Common myeloid progenitor, CD34-positive (primary cell): ENCODE measurements at places on chromosomes 2 and 18.
A peak's percentile ranks its signal among the peaks of the same experiment; 100 is the strongest.

GRCh38 chr2:209519906-209520305 is 96.1 kb downstream of the MAP2 start:
- no peak for DNase-seq

DNA sequence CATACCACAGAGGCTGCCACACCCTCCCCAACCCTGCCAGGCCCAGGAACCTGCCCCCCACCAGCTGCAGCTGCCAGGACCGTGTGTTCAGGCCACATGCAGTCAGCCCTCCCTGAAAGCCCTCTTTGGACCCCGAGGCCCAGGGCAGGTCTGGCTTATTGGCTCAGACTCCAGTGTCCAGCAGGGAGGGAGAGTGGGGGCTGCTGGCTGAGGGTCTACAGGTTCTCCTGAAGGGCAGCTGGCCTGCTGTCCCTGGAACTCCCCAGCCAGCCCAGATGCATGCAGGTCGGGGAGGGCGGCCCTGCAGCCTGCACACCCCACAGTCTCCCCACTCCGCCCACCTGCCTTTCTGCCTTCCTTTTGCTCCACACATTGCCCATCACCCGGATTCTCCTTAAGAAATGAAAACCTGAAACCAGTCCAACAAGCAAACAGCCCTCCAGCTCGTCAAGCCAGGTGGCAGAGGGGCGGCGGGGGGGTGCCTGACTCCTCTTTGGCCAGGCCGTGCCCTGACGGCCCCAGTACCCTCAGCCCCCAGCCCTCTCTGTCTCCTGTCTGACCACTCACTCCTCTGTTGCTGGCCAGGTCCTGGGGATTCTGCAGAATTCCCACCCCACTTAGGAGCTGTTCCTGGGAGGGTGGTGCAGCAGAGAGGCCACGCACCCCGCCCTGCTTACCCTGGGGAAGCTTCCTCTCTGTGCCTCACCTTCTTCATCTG is 18.0 kb downstream of the GPR35 start:
- no peak for DNase-seq

DNA sequence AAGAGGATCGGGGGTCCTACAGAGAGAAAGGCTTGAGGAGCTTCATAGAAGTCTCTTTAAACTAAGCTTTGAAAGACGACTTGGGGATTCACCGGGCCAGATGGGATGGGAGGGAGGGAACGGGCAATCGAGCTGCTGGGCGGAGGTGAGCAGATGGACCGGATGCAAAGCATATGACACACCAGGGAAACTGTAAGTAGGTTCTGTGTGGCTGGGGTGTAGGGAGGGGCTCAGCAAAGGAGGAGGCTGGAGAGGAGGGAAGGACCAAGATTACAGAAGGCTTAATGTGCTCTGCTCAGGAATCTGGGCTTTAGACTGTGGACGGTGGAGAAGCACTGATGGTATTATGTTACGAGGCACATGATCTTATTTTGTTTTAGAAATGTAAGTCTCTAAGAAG is 131.5 kb downstream of the MAIP1 start:
- no peak for DNase-seq

- no peak for DNase-seq
Measured at GRCh38 chr2:197242719-197243118, 67.9 kb downstream of the ANKRD44 start.

GRCh38 chr2:24881623-24882022 is 38.4 kb downstream of the ADCY3 start:
- no peak for DNase-seq

DNA sequence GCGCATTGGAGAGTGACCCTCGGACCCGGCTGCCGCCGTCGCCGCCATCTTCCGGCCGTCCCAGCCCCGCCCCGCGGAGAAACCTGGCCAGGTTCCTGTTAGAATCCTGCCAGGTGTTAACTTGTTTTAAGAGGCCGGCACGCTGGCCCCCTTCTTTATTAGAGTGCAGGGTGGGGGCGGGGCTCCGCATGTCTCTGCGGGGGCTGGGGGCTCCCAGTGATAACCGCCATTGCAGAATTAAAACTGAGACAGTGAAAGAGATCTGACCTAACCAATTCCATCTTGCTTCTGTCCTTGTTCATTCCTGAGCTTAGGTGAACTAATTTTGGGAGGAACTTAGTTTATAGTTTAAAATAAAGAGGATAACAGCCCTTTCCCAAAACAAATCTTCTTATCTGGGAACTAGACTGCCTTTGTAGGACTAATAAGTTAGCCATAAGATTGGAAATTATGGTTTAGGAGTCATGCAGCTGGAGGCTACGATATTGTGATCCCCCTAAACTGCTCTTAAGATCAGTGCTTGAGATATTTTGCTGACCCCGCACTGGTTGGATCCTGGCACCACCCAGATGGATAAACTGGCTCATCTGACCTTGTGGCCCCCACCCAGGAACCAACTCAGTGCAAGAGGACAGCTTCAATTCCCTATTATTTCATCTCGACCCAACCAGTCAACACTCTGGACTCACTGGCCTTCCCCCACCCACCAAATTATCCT is 543 bp upstream of the STARD7 start:
- no peak for DNase-seq

DNA sequence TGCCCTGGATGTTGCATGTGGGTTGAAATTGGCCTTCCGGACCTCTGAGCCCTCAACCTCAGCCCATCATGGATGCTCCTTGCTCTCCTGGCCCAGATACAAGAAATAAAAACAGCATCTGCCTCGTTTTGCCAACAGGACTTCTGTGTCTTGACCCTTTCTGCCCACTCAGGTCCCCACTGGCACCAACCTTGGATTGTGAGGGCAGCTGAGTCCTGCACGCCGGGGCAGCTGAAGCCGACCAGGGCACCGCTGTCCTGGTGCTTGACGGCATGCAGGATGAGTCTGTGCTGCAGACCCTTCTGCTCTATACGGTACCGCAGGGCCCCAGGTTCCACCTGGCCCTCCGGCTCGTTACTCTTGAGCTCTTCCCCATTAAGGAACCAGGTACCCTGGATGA is 4.7 kb downstream of the OBSL1 start:
- DNase-seq: no peak

- peak; percentile 19 for DNase-seq
Measured at GRCh38 chr2:208150956-208151355, 5.0 kb upstream of the CRYGB start.

- no peak for DNase-seq
Measured at GRCh38 chr18:11050966-11051365, 98.4 kb downstream of the PIEZO2 start.

GRCh38 chr18:76565238-76566173 is 70.5 kb upstream of the ZNF516 start:
- DNase-seq: peak; percentile 65

DNA sequence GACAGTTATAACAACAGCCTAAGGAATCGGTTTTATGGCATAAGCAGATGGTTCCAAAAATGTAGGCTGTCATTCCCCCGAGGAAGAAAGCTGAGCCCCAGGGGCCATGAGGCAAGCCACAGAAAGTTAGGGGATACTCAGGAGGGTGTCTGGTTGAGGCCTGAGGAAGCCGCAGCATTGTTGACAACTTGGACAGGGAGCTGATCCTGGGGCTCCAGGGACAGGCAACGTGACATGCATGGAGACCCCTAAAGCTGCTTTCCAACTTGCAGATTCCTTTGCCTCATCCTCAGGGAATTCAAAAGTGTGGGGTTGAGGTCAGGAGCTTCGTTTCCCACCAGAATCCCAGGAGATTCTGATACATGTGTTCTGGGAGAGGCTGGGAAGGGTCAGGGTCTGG is 20.9 kb downstream of the CELF4 start:
- no peak for DNase-seq

DNA sequence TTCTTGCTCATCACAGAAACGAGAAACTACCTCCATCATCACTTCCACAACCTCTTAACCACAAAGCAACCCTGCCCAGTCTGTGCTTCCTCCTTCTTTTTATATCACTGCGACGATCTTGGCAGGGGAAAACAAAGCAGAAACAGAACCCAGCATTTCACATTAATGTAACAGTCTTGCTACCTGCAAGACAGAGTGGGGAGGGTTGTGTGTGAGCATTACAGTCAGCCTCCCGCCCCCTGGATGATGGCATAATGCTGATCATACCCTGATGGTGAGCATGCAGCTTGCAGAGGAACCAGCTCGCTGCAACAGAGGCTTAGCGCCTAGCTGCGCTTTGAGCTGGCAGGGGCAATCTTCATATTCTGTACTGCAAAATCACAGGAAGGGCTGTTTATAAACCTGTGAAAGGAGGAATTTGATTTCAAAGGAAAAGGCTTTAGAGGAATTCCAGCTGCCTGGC is 376.1 kb downstream of the IRS1 start:
- peak; percentile 62 for DNase-seq

- DNase-seq: peak; percentile 52
Measured at GRCh38 chr18:37270038-37270665, 295.4 kb downstream of the CELF4 start.

GRCh38 chr2:241339839-241340630 is 16.1 kb upstream of the FARP2 start:
- no peak for DNase-seq

GRCh38 chr2:183079139-183079775 is 710 bp downstream of the DUSP19 start:
- peak; percentile 63 for DNase-seq

- DNase-seq: no peak
Measured at GRCh38 chr18:62848946-62849345, 133.6 kb downstream of the PHLPP1 start.

DNA sequence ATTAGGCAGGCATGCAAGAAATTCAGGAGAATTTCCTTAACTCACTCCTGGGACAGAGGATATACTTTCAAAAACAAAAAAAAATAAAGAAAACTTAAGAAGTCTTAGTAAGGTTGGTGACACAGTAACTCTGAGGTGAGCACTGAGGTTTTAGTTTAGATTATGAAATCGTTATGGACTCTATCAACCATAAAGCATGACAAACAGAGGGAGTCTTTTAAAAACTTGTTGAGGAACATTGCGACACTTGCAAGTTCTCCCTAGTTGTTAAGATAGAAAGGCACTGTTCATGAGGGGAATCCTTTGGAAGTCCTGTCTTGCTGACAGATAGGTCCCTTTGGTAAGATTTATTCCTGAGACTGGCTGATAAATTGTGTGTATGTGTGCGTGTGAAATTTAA is 194.3 kb upstream of the ERBB4 start:
- DNase-seq: no peak

- DNase-seq: no peak
Measured at GRCh38 chr2:7825591-7826312, 856.1 kb upstream of the ID2 start.

GRCh38 chr18:61528961-61529360 is 195.7 kb downstream of the CDH20 start:
- no peak for DNase-seq

DNA sequence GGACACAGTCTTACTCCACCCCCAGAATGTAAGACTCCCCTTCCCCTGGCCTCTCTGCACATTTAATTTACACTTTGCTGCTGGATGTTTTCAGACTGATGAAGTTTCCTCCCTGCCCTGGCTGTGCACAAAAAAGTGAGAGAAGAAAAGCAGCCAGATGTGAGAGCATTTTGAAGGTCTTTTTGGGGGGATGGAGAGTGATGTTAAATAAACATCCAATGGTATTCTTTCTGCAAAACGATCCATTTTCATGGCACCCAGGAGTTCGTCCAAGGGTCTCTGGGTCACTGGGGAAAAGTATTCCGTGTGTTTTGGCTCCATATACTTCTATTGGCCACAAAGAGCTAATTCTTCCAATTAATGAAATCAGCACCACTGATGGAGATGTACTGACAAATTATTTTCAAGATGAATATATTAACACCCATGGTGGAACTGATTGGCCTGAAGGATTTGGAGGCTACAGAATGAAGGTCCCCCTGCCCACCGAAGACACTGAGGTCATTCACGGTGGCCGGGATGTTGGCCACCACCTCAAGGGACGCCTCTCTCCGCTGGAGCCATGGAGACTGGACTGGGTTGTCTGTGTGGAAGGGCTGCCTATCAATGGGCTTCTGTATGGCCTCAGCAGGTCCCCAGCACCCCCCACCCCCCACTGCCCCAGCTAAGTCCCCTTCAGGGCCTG is 107.6 kb upstream of the PKDCC start:
- no peak for DNase-seq

- no peak for DNase-seq
Measured at GRCh38 chr18:7618891-7619442, 51.9 kb downstream of the PTPRM start.

DNA sequence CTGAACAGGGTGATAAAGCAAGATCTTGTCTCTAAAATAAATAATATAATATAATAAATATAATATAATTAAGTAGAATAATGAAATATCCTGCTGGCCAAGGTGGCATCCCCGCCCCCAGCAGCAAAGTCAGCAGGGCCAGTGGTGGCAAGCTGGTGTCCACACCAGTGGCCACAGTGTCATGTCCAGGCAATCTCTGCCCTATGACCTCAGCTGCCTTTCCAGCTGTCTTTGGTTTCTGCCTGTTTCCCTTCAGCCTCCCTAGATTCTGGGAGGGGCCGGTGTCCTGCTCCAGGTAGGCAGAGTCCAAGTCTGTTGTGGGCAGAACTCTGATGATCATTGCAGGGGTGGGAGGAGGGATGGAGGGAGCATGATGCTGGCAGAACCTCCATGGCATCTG is 16.2 kb upstream of the STEAP3 start:
- DNase-seq: no peak

DNA sequence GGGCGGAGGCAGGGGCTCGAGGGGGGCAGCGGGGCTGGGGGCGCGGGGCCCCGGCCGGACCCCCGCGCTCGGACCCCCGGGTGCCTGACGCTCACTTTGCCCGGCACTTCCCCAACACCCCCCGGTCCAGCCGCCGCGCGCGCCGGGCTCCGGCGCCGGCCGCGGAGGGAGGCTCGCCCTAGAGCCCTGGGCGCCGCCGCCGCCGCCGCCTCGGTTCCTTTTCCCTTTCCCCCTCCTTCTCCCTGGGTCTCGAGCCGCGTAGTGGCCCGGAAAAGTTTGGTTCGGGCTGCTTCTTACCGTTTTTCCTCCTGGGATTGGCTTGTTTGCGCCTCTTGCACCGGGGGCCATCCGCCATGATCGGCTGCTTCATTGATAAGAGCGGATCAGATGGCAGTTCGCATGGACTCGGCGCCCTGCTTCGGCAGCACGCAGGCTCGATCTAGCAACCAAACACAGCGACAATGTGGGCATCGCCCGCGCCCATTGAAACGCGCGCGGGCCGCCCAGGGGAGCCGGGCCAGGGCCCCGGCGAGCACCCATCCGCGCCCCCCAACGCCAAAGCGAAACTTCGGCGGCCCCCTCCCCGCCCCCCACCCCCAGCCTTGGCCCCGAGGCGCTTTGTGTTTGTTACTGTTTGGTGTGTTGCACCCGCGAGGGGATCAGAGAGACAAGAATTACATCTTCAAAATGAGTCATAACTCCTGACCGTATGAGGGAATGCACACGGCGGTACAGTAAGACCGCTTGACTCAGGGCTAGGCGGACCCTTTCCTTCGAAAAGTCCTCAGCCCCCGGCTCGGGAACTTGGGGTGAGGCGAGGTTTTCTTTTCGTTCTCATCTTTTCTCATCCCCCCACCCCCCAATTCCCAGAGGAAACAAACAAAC is 2.7 kb downstream of the ZEB2 start:
- peak; percentile 86 for DNase-seq

GRCh38 chr2:132766573-132766972 is 96.6 kb upstream of the LYPD1 start:
- no peak for DNase-seq

DNA sequence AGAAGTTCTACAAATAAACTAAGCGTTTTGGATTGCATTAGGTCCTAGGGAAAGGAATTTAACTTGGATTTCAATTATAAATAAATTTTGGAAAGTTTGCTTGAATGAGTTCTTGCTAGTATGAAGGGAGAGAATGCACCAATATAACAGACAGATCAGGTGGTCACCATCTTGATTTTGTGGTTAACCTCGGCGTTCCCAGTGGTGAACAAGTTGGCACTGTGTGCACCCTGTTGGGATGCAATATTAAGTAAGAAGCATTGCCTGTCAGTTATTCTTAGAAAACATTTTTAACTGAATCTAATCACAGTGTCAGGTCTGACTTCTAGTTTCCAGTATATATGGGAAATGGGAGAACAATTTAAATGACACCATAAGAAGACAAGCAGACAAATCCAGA is 673.4 kb downstream of the SLC4A3 start:
- no peak for DNase-seq
